ENCODE measurements at places on chromosomes 12 and 14.
A peak's percentile ranks its signal among the peaks of the same experiment; 100 is the strongest.

- no peak for DNase-seq
Measured at GRCh38 chr12:121653999-121654398, 15.5 kb downstream of the MORN3 start.

GRCh38 chr12:47396902-47397663 is 308.7 kb downstream of the RPAP3 start:
- no peak for DNase-seq

GRCh38 chr14:72714094-72714493 is 179.8 kb downstream of the DPF3 start:
- no peak for DNase-seq

DNA sequence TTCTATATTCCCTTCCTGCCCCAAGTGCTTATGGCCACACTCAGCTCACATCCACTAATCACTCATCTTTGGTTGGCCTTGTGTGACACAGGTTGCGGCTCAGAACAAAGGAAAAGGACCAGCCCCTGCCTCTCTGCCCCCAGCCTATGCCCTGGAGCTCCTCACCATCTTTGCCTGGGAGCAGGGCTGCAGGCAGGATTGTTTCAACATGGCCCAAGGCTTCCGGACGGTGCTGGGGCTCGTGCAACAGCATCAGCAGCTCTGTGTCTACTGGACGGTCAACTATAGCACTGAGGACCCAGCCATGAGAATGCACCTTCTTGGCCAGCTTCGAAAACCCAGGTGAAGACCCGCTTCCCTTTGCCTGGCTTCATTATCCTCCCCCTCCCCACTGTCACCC is 15.8 kb upstream of the OAS2 start:
- DNase-seq, result no peak

DNA sequence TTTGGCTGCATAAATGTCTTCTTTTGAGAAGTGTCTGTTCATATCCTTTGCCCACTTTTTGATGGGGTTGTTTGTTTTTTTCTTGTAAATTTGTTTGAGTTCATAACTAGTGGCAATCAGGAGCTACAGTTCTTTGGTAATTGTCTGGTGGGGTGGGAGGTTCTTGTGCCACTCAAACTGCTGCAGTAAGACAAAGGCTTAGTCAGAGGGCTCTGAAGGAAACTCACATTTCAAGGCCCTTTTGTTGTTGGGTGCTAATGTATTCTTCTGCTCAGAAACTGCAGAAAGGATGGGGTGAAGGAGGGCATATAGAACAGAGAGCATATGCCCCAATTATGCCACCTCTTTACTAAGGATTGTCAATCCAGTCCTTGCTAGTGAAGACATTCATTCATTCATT is 21.9 kb downstream of the MYRFL start:
- DNase-seq, result no peak

DNA sequence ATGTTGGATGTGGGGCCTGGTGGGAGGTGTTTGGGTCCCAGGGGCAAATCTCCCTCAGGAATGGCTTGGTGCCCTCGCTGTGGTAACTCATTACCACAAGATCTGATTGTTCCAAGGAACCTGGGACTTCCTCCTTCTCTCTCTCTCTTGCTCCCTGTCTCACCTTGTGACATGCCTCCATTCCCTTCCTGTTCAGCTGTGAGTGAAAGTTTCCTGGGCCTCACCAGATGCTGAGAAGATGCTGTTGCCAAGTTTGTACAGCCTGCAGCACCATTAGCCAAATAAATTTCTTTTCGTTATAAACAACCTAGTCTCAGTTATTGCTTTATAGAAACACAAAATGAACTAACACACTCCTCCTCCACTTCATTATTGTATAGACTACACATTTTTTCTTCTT is 759.8 kb upstream of the MDGA2 start:
- no peak for DNase-seq

DNA sequence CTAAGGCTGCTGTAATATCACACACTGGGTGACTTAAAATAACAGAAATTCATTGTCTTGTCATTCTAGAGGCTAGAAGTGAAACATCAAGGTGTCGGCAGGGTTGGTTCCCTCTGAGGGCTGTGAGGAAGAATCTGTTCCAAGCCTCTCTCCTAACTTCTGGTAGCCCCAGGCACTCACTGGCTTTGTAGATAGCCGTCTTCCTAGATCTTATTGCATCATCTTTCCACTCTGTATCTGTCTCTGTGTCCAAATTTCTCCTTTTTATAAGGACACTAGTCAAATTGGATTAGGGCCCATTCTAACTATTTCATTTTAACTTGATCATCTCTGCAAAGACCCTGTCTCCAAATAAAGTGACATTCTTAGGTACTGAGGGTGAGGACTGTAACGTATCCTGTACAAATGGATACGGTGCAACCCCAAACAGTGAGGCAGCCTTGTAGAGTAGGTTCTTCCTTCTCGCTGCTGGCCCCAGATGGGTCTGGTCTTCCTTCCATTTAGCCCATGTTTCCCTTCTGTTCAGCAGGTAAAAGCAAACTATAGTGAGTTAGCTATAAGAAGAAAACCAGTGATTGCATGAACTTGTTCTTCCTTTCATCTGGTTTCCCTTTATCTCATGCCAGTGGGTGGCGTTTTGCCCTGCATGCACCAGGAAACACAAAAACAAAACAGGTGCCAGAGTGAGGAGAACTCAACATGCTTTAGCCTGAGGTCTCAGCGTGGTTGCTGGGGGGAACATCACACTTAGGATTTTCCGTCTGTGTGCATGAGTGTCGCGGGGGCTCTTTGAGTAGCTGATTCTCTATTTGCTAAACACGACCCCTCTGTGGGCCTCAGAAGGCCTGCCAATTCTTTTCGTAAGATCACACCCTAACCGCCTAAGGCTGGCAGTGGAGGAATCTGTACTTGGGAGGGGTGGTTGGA is 19.5 kb downstream of the TTC9 start:
- DNase-seq, result peak; percentile 30

DNA sequence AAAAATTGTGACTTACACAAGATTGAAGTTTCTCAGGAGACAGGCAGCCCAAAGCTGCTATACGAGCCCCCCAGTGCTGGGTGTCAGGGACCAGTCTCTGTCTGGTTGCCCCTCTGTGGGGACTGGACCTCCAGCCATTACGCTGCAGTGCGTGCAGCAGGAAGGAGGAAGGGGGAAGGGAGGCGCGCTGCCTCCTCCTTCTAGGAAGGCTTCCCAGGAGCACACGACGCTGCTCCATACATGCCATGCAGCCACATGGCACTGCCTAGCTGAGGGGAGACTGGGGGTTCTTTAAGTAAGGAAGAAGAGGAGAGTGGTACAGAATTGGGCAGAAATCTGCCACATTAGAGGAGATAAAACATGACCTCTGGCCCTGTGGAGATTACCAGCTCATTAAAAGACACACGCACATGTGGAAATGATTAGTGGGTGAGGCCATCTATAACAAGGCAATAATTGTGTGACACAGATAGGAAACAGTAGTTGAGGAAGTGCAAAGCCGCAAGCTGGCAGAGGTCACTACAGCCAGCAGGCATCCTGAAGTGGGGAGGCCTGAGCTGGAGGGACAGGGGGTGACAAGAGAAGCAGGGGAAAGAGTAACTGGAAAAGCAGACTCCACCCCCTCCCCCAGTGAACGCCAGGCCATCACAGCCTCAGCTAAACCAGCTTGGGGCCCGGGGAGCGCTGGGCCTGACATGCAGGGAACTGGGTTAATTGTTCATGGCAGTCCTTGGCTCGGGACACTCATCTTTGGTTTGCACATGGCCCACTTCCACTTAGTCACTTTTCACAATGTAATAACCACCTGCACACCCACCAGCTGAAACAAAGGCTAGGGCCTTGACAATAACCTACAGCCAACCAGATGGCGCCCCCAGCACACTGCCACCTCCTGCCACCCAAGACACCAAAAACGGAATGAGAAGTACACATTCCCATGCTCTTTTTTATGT is 39.6 kb downstream of the CCDC88C start:
- DNase-seq, result no peak

DNA sequence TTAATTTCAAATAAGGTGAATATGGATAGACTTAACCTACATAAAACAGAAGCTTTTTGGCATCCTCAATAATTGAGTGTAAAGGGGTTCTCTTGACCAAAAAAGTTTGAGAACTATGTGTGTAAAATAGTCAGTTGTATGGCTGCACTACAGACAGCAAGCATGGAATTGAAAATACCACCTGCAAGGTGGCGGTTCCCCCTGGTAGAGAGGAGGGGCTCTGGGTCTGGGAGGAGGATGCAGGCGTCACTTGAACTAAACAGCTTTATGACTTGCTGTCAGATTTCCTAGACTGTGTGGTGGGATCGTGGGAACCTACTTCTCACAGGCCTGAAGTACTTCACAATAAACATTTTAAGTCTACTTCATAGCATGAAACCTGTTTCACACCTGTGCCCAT is 6.3 kb downstream of the EVL start:
- DNase-seq, result no peak

- DNase-seq, result no peak
Measured at GRCh38 chr12:108722992-108723766, 8.1 kb downstream of the CORO1C start.

GRCh38 chr12:52349196-52349595 is 18.1 kb downstream of the KRT85 start:
- DNase-seq, result no peak

DNA sequence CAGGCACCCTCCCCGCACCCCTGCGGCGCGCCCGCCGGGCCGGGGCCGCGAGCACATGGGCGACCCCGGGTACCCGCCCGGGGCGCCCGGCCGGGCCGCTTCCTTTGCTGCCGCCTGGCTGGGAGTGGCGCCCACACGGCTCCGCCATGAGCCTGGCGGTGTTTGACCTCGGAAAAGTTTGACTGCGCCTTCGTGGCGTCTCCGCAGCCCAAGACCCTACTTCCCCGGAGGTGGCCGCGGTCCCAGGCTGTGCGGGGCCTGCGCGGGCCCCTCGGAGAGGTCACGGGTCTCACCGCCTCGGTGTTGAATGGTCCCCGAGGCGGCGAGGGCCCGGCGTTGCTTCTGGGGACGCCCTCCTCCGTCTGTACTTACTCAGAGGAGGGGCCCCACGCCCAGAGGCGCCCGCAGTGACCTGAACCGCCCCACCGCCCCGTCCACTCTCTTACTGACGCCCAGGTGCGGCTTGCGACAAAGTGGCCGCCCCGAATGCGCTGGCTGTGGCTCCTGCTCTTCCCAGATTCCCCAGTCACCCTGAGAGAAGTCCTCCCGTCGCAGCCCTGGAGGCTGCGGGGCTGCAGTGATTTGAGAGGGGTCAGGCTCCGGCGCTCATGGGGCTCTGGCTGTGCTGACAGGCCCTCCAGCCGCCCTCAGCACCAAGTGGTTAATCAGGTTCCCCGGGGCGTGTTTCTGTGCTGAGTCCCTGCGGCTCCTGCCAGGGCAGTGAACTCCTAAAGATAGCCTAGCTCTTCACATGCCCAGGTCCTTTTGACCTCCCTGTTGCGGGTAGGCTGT is 5.8 kb downstream of the KMT5A start:
- DNase-seq, result peak; percentile 9

- DNase-seq, result no peak
Measured at GRCh38 chr12:21725731-21726130, 48.8 kb downstream of the KCNJ8 start.

GRCh38 chr12:52427083-52427482 is 7.1 kb downstream of the KRT75 start:
- no peak for DNase-seq

GRCh38 chr14:75982266-75983018 is 647 bp upstream of the TGFB3 start:
- DNase-seq, result peak; percentile 60

DNA sequence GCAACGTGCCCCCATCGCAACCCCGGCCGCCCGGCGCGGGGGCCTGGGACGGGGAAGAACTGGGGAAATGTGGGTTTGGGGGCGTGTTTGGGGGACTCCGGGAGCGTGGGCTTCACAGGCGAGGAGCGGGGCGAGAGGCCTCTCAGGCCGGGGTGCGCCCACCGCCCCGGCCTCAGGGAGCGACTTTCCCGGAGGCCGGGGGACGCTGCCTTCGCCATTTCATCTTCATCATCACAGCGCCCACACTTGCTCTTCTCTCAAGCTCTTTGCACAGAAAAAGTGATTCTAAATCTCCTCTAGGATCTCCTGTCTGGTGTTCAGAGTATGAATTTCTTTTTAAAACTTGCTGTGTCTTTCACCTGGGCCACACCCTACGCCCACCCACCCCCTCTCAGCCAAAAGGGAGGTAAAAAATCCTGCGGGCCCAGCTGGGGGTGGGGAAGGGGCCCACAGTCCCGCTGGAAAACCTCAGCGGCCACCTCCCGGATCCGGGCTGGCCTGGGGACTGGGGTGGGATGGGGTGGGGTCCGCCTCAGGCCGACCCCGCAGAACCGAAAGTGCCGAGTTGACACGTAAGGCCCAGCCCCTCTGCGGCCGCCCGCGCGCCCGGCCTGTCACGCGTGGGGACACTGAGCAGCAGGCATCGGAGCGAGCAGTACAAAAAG is 7.4 kb downstream of the CDKN1B start:
- no peak for DNase-seq

DNA sequence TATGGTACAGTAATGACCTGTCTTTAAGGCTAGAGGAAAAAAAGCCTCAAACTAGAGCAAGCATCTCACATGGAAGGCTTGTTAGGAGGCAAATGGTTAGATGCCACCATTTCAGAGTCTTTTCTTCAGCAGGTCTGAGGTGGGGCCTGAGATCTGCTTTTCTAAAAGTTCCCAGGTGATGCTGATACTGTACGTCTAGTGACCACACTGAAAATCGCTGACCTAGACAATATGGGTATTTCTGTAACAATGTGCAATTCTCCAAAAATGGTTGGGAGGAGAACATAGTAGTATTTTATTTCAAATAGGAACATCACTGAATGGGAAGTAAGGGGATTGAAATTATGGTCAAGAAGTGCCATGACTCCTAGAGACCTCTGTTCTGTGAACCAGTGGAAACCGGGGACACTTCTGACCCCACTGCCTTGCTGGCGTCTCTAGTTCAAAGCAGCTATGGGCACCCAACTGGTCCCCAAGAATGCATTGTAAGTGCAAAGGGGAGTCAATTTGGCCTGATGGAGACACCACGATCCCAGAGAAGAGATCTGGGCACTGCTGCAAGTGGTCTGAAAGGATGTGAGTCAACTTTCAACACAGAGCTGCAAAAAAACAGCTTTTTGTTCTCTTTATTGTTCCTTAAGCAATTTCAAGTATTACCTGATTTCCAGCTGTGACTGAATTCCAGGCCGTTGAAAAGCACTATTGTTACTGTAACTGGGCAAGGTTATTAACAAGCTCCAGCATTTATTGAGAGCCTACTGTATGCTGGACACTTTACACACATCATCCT is 54.4 kb upstream of the PLEKHG7 start:
- no peak for DNase-seq

- no peak for DNase-seq
Measured at GRCh38 chr14:63283884-63284248, 34.9 kb downstream of the GPHB5 start.

- no peak for DNase-seq
Measured at GRCh38 chr12:7959278-7959677, 23.3 kb upstream of the SLC2A3 start.

GRCh38 chr12:1013618-1014489 is 22.8 kb downstream of the ERC1 start:
- no peak for DNase-seq

- DNase-seq, result no peak
Measured at GRCh38 chr14:73727166-73727565, 13.0 kb upstream of the PNMA1 start.

DNA sequence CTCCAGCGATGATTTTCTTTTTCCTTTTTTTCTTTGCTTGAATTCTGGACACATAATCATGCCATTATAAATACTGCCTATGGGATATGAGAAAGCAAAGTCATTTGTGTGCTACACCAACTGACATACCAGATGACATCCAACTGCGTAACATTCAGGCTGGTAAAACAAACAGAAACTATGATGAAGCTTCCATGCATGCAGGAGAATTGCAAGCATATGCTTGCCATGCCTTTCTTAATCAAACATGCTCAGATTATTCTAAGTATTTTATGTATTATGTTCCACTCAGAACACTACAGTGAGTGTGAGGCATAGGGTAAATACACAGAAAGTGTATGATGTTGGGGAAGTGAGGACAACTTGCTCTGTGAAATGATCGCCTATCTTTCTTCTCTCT is 97.4 kb downstream of the C12orf50 start:
- DNase-seq, result no peak
